ENCODE measurements at places on chromosomes 13 and 19. TPM values are rescaled to one million over a fixed set of nuclear protein-coding genes. Genes with fewer than 3 reads are reported as not detected.

OR1M1 gene
- not detected for total RNA-seq

TMEM150B gene
- total RNA-seq: 7.1 TPM

METTL21C gene
- not detected for total RNA-seq

ZNF426 gene
- total RNA-seq: 13.3 TPM

NTN5 gene
- 0.51 TPM for total RNA-seq

NRTN gene
- 0.42 TPM for total RNA-seq

DNA sequence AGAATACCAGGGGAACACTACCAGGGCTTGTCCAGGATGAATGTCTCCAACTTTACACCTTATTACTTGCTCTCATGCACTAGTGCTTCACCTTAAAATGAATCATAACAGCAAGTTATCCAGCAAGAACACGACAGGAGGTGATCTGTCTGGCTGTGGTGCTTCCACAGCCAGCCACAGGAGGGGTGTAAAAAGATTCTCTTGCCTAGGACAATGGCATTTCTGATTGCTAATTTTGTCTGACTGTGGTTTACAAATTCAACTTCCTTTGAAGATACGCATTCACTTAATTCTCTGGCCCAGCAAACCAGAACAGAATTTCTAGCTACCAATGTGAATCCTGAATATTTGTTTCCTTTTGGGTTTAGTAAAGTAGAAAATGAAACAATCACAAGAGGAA lies 23.1 kb upstream of the COG3 start:
- DNase-seq: no peak

DNA sequence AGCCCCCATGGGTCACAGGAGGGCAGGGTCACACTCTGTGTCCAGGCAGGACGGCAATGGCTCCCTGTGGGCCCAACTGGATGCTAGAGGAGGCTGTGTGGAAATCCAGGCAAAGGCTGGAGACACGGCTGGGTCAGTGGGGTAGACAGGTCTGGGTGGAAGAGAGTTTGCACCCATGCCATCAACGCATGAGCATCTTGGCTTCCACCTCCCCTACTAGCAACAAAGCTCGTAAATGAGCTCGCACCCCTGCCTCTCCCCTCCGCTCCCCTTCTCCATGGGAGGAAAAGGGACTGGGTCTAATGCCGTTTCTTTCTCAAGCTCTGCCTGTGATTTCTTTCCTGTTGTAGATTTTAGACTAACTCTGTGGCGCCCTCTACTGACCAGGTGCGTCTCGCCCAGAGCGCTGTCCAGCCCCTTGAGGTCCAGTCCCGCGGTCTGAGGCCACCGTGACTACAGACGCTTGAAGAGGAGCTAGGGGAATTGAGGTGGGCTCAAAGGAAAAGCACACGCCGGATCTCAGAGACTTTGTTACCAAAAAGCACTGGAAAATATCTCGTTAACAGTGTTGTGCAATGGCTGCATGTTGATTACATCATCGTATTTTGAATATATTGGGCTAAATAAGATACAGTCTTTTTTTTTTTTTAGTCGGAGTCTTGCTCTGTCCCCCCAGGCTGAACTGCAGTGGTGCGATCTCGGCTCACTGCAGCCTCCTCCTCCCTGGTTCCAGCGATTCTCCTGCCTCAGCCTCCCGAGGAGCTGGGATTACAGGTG lies 50.7 kb upstream of the USP29 start:
- DNase-seq: no peak

DNA sequence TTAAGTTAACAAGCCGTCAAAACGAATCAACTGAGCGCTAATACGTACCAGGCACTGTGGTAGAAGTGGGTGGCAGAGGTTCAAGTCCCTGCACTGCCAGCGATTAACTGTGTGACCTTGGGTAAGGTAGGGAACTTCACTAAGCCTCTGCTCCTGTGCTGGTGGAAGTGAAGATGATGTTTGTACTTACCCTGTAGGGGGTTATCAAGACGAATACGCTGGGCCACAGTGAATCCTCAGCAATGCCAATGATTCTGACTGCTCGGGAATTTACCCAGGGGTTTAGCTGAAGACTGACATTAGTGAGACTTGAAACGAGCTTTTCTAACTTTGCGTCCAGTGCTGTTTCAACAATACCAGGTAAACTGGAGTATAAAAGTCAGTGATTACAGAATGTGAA lies 305.3 kb downstream of the FGF9 start:
- DNase-seq: no peak

DNA sequence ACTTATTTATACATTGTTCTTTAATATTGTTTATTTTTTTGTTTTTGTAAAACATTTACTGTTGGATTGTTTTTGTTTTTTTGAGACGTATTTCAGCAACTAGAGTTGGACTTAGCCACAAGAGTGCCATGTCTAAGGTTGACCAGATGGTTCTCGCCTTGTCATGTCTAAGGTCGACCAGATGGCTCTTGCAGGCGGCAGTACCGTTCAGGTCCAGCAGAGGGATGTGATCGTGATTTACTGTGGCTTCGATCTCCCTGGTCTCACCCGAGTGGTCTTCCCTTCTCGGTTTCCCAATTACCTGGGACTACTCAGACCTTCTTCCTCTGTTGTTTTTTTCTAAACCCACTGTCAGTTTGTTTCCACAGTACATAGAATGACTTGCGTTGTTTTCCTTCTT lies 1438.6 kb downstream of the UQCRFS1 start:
- no peak for DNase-seq

GRCh38 chr19:976476-976875 lies 7.7 kb upstream of the WDR18 start:
- DNase-seq: no peak

DNA sequence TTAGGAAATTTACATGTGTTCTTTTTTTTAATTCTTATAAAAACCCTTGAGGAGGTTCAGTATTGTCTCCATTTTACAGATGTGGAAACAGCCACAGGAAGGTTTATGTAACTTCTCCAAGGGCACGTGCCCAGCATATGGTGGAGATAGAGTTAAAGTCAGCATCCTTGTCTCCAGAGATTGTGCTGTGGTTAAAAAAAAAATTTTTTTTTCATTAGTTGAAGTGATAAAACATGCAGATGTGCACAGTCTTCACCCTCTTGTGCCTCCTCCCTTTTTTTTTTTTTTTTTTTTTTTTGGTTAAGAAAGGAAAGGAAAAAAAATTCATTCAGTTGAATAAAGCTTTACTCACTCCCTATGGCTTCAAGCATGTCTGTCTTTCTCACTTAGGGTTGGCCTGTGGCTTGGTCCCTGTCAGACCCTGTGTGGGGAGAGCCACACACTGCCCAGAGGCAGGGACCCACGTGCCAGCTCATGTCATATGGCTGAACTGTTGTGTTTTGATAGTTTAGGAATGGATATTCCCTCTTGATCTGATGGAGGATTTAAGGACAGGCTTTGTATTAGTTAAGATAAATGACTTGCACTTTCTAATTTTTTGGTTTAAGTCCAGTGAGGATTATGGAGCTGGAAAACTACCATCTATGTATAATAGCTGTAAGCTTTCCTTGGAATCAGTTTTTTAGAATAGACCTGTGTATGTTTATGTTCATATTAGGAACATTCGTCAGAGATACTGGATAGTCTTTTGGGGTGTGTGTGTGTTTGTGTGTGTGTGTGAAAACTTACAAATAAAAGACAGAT lies 19.3 kb downstream of the RNASEH2B start:
- DNase-seq: no peak

DNA sequence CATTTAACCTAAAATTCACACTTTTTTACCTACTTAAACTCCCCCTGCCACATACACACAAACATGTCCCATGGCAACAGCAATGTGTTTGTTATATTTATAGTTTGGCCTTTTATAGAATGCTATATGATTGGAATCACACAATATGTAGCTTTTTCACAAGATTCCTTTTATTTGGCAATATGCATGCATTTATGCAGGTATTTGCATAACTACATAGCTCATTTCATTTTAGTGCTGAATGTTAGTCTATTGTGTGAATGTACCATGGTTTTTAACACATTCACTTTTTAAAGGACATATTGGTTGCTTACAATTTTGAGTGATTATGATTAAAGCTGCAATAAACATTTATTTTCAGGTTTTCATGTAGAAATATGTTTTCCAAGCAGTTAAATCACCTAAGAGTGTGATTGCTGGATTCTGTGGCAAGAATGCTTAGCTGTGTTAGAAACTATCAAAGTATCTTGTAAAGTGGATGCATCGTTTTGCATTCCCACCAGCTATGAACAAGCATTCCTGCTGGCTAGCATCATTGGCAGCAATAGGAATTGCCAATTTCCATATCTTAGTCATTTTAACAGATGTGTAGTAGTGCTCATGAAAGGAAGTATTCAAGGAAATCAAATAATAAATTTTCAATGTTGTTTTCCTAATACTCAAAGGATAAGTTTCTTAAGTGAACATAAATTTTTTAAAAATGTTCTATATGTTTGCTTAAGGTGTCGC lies 557.0 kb downstream of the SLITRK1 start:
- DNase-seq: no peak

- no peak for DNase-seq
Measured at GRCh38 chr19:13463296-13463695, 43.0 kb downstream of the CACNA1A start.

Measured in mesenteric fat pad (tissue), 1 donor.